ENCODE measurements at places on chromosomes 13 and 19.

- peak; percentile 77 for DNase-seq
Observed at GRCh38 chr13:33367926-33368325, 82.4 kb upstream of the STARD13 start.

DNA sequence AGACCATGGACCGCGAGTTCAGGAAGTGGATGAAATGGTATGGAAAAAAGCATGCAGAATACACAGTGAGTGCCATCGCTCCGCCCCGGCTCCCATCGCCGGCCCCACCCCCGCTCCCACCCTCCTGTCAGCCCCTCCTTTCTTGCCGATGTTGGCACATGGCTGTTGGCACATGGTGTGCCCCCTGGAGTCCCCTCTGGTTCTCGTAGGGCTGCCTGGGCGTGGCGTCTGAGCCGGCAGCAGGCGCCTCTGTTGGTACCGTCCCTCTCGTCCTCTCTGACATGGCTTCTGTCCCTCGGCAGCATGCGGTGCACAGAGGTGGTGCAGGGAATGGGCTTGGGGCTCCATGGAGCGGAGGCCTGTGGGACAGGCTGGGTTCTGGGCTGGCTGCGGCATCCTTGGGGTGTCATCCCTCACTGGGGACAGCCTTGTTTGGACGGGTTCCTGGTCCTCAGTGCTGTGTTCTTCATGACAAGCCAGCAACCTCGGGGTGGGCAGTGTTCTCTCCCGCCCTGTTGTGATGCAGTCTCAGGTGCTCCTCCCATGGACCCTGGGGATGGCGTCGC, 30.9 kb downstream of the DOT1L start:
- no peak for DNase-seq

- no peak for DNase-seq
Observed at GRCh38 chr19:15636026-15636425, 4.7 kb upstream of the CYP4F3 start.

DNA sequence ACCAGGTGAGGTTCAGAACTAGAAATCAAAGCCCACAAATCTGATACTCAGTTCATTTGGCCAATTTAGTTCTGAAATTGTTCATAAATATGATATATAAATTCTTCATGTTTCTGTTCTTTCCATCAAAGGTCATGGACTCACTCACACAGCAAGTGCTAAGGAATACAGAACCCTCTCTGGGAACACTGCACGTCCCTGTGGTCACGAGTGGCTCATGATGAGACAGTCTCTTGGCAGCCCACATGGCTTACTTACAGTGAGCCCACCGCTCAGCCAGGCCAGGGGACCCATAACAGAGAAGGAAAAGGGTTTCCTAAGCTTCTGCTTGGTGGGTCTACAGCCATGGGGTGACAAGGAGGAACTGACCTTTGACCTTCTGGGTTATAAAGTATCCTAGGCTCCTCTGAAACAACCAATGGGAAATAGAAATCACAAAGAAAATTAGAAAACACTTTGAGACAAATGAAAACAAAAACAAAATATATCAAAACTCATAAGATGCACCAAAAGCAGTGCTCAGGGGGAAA, 67.4 kb downstream of the CDADC1 start:
- DNase-seq = no peak

GRCh38 chr13:32098272-32098671, 66.7 kb downstream of the FRY start:
- no peak for DNase-seq
